Activated CD4-positive, alpha-beta T cell treated with anti-CD3 and anti-CD28 coated beads, Interleukin-2, amount 10 ng/mL, durations not matched to agents 24 days and 14 days (primary cell): ENCODE measurements at places on chromosomes 7 and 10.

DNA sequence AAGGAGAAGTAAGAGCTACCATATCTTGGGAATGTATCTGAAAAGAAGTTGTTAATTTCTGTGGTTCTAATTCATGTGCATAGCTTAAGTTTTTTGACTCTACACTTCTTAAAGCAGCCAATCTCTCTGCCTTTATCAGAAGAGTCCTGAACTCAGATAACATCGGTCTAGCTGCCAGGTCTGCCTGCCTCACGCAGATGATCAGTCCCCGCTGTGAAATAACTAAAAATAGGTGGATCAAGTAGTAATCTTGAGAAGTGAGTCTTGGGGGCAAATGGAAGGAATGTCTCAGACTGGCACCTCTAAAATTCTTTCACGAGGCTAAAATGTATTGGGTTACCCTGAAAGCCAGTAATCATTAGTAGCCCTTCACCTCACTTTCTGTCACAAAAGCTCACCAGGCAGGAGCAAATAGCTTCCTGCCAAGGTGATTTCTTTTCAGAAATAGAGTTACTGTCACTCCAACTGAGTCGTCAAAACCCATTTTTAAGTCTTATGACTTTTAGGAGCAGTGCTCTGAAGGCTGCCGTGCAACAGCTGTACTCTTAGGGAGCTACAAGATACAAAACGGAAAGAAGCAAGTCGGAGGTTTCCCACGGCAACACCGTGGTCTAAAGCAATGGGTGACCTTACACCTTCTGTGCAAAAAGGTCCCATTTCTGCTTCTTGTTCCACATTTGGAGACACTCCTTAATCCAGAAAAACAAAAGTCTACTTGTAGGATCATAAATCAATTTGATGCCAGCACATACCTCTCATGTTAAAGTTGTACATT lies 85.2 kb downstream of the ABCB5 start:
- DNase-seq, result no peak

DNA sequence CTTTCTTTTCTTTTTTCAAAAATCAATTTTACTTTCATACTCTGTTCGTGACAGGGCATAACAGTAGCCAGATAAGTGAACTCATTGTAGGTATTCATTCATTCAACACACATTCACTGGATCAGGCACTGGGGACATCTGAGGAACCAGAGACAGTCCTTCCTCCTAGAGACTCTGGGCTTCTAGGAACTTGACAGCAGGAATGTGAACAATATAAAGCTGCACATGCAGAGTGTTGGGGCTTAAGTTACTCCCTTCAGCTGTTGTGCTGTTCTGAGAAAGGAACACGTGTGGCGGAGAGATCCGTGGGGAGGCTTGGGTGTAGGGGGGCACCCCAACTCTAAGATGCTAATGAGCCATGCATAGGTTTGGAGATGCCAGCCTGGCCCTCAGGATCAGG lies 120.4 kb downstream of the PKD1L1 start:
- DNase-seq, result no peak

DNA sequence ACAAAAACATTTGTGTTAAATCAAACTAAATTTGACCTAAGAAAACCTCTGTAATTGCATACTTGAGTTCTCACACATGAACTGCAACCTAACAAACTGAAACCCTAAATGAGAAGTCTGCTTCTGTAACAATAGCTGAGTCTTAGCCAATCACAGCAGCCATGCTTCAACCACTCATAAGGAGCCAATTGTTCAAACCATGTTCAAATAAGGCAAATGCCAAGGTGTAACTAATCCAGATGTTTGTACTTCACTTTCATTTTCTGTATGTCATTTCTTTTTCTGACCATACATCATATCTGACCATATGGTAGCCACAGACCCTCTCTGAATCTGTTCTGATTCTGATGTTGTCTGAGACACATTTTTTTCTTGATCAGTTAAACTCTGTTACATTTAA lies 47.5 kb upstream of the ANTXRL start:
- no peak for DNase-seq

DNA sequence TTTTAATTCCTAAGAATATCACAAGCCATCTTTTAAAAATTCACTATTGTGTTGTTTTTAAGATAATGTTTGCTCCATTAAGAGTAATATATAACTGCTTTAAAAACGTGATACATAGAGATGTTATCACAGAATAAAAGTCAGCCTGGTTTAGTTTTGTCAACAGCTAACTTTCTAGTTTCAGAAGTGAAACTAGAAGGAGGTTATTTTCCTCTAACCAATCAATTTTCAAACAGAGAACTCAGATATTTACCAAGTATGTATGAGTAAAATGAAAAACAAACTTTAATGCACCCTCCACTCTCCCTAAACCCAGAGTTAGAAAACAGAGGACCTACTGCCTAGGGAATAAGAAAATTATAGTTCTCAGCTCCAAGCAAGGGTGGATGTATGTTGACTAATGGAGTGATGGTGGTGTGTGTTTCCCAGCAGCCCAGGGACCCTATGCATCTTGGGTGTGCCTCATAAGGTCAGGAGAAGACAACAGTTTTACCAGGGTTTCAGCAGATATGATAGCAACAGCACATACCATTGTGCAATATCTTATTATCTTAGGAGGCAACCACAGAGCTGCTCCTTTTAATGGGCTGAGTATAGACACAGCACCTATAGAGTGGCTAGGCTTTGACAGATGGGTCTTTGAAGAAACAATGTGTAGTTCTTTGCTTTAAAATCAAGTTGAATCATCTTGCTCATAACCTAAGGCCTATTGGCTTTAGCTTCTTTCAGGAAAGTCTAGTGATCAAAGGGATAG lies 58.4 kb downstream of the PTPRZ1 start:
- no peak for DNase-seq

- DNase-seq, result no peak
Observed at GRCh38 chr10:72009425-72010081, 45.4 kb downstream of the CHST3 start.

- DNase-seq, result no peak
Observed at GRCh38 chr7:11185179-11185815, 211.6 kb downstream of the PHF14 start.

- DNase-seq, result no peak
Observed at GRCh38 chr10:70503776-70504175, 25.2 kb downstream of the PALD1 start.

DNA sequence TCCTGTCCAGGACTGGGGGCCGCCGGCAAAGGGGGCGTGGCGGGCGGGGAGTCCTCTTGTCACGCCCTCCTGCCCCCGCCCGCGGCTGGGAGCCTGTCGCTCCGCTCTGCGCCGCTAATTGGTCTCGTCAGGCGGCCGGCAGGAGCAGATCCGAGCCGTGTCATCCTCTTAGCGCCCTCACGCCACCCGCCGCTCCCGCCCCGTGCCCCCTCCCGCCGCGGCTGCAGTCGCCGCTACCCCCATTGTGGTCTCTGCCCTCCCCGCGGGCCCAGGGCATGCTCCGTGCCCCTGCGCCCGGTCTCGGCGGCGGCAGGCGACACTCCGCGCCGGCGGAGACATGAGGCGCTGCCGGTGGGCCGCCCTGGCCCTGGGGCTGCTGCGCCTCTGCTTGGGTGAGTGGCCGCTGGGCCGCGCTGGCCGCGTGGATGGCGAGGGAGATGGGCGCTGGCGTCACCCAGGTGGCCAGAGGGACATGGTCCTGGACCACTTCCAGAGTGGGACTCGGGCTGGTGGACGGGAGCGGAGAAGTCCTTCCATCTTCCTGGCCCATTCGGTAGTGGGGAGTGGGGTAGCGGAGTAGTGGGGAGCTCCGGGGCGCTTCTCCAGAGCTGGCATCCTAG lies at the start of gene CDHR1:
TSS of gene CDHR1 (plus strand) at position 114 of the 620 bp plus-strand sequence. CDS start at position 338, 224 bp downstream.
- DNase-seq, result peak; percentile 79
